ENCODE measurements at places on chromosomes 3 and 15. TPM values are rescaled to one million over a fixed set of nuclear protein-coding genes. Genes with fewer than 3 reads are reported as not detected.

GRCh38 chr15:37140531-37141058 lies 40.2 kb upstream of the MEIS2 start:
- H3K27ac ChIP-seq, result no peak overlapping the region
- H3K27me3 ChIP-seq, result no peaks in the 10 kb centered on the region
- H3K4me1 ChIP-seq, result no peaks in the 10 kb centered on the region
- H3K4me3 ChIP-seq, result no peak overlapping the region
- DNase-seq, result no peak
- no peaks in the 10 kb centered on the region for H3K36me3 ChIP-seq

DNA sequence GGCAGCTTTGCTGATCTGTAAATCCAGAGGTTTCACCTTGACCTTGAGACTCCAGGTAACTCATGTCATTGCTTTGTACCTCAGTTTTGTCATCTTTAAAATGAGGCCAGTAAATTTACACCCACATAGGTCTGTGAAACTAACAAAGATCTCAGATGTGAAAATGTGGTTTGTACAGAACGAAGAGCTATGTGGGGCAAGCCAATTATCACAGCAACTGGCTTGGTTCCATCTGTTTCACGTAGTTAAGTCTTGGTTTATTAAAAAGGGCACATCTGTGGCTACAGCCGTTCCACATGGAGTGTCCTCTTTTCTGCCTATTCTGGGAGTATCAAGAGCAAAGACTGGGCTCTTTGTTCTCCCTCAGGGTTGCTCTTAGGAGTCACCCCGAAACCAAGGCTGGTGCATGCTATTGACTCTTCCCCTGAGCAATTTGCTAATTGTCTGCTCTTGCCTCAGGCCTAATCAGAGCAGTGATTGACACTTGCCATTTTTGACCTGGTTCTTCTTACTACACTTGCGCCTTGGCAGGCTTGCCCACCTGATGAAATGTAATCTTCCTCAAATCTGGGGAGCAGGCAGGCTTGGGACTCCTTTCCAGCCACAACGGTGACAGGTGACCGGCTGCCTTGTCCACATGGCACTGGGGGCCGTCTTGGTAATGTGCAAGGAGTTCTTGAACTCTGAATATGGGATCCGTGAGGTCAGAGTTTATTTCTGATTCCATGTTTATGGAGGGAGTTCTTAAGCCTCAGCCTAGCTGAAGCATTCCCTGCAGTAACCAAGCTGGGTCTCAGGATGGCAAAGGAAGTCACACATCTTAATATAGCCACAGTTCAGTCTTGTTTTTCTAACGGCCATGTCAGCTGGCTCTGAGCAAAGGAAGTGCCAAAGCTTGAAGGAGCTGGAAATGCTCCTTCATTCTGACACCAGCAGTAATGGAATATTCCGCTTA lies 40.1 kb downstream of the EAF1 start:
- no peaks in the 10 kb centered on the region for H3K27me3 ChIP-seq
- H3K4me3 ChIP-seq, result no peak overlapping the region
- no peak overlapping the region for H3K27ac ChIP-seq
- no peaks in the 10 kb centered on the region for H3K4me1 ChIP-seq
- no peak for DNase-seq

- H3K4me1 ChIP-seq, result no peaks in the 10 kb centered on the region
- DNase-seq, result no peak
- H3K36me3 ChIP-seq, result no peaks in the 10 kb centered on the region
- no peaks in the 10 kb centered on the region for H3K27me3 ChIP-seq
- no peak overlapping the region for H3K27ac ChIP-seq
These were observed 269.1 kb upstream of the LRRFIP2 start for GRCh38 chr3:37443363-37444035.

DNA sequence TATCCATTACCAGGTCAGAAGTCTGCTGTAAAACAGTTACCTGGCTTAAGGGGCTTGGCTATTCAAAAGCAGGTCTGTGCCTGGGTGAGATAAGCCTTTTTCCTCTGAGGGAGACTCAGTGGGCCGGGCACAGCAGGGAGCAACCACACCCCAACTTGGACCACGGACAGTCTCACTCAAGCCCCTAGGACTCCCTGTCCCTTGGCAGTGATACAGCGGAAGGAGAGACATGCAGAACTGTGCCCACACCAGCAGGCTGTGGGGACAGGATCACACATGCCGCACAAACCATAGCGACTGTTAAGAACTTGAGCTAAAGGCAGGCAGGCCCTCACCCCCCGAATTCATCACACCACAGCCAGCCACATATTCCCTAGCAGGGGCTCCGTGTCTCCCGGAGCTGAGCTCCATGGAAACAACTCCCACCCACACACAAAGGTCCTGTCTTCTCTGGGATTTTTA lies 2.8 kb upstream of the GP5 start:
- no peak overlapping the region for H3K4me3 ChIP-seq
- DNase-seq, result no peak
- H3K4me1 ChIP-seq, result no peaks in the 10 kb centered on the region
- H3K27me3 ChIP-seq, result no peaks in the 10 kb centered on the region
- H3K27ac ChIP-seq, result no peak overlapping the region

DNA sequence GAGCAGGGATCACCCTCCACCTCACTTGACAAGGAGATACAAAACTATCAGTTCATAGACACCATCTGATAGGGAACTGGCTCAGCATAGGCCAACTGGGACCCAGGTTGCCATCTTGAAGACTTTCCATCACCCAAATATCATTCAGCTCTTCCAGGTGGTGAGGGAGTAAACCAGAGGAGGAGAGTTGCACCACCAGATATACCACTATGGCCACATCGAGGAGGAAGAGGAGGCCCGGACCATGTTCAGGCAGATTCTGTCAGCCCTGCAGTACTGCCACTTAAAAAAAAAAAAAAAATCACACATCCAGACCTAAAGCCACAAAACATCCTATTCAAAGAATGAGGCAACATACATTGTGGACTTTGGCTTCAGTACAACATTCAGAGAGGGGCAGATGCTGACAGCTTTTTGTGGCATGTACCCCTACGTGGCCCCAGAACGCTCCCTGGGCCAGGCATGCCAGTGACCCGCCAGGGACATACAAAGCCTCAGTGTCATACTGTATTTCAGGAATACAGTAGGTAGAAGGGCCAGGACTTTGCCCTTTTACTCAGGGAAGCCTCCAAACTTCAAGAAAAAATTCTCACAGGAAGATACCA lies 18.4 kb upstream of the EMC3 start:
- peaks cover 3% of the 10 kb centered on the region for H3K4me1 ChIP-seq
- H3K27ac ChIP-seq, result no peak overlapping the region
- no peak overlapping the region for H3K4me3 ChIP-seq
- no peaks in the 10 kb centered on the region for H3K36me3 ChIP-seq

GRCh38 chr3:102537123-102537522 lies 102.3 kb downstream of the ZPLD1 start:
- H3K4me3 ChIP-seq, result no peak overlapping the region
- DNase-seq, result no peak
- H3K36me3 ChIP-seq, result no peaks in the 10 kb centered on the region
- no peak overlapping the region for H3K27ac ChIP-seq
- H3K27me3 ChIP-seq, result no peaks in the 10 kb centered on the region

DNA sequence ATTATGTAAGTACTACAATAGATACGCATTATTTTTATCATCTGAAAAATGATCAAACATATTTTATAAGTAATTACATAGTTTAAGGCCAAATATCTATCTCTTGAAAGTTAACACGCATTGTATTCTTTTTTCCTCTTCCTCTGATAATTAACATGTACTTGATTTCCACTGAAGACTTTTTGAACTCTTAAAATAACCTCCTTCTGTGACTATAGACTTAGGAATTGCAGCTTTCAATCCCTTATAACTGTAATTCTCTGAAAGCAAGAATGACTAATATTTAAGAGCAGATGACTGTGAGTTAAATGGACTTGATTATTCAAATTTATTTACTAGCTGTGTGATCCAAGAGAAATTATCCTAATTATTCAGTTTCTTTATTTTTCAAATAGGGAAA lies 730.6 kb upstream of the NECTIN3 start:
- no peaks in the 10 kb centered on the region for H3K4me1 ChIP-seq
- H3K4me3 ChIP-seq, result no peak overlapping the region
- no peak for DNase-seq
- no peaks in the 10 kb centered on the region for H3K27me3 ChIP-seq
- H3K27ac ChIP-seq, result no peak overlapping the region

- peaks cover 6% of the 10 kb centered on the region for H3K4me1 ChIP-seq
- peak; percentile 37 for DNase-seq
- H3K4me3 ChIP-seq, result no peak overlapping the region
- H3K27me3 ChIP-seq, result no peaks in the 10 kb centered on the region
These were observed 91.7 kb downstream of the FRMD4B start for GRCh38 chr3:69294014-69294766.

DNA sequence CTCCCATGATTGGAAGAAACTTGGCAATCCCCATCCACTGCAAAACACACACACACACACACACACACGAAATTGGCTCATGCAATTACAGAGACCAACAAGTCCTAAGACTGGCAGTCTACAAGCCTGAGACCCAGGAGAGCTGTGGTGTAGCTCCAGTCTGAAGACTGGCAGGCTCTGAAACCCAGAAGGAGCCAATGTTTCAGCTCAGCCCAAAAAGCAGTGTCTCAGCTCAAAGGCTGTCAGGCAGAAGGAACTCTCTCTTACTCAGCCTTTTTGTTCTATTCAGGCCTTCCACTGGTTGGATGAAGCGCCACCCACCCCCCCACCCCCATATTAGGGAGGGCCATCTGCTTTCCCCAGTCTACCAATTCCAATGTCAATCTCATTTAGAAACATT lies 32.1 kb downstream of the MESD start:
- DNase-seq, result no peak
- H3K4me3 ChIP-seq, result no peak overlapping the region
- H3K4me1 ChIP-seq, result no peaks in the 10 kb centered on the region
- H3K27me3 ChIP-seq, result no peaks in the 10 kb centered on the region
- H3K36me3 ChIP-seq, result no peaks in the 10 kb centered on the region

DNA sequence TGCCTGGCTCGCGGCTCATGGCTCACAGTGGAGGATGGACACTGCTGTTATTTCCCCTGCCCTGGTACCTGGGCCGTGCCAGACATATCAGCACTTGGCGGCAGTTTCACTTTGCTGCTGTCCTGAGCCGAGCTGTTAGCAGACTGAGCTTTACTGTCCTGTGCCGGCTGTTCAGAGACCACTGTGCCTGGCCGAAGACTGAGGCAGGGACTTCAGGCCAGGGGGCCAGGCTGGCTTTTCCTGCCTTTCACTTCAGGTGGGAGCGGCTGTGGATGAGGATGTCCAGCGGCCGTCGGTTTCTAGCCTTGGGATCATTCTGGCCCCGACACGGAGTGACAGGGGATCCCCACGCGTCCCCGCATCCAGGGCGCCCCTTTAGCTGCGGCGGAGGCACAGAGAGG lies 1.1 kb downstream of the ATP10A start:
- H3K4me3 ChIP-seq, result peak overlapping the region; percentile 50
- DNase-seq, result no peak
- H3K27ac ChIP-seq, result no peak overlapping the region
- H3K36me3 ChIP-seq, result no peaks in the 10 kb centered on the region
- no peaks in the 10 kb centered on the region for H3K27me3 ChIP-seq

GRCh38 chr15:77727635-77728304 lies 95.1 kb upstream of the LINGO1 start:
- no peaks in the 10 kb centered on the region for H3K27me3 ChIP-seq
- H3K4me1 ChIP-seq, result no peaks in the 10 kb centered on the region
- no peaks in the 10 kb centered on the region for H3K36me3 ChIP-seq

GRCh38 chr3:132694991-132695390 lies 27.2 kb downstream of the NPHP3 start:
- H3K27me3 ChIP-seq, result no peaks in the 10 kb centered on the region
- DNase-seq, result no peak
- H3K4me3 ChIP-seq, result no peak overlapping the region

- no peak for DNase-seq
- no peak overlapping the region for H3K4me3 ChIP-seq
- no peak overlapping the region for H3K27ac ChIP-seq
These were observed 322.3 kb downstream of the CNTN4 start for GRCh38 chr3:2420919-2421318.

DNA sequence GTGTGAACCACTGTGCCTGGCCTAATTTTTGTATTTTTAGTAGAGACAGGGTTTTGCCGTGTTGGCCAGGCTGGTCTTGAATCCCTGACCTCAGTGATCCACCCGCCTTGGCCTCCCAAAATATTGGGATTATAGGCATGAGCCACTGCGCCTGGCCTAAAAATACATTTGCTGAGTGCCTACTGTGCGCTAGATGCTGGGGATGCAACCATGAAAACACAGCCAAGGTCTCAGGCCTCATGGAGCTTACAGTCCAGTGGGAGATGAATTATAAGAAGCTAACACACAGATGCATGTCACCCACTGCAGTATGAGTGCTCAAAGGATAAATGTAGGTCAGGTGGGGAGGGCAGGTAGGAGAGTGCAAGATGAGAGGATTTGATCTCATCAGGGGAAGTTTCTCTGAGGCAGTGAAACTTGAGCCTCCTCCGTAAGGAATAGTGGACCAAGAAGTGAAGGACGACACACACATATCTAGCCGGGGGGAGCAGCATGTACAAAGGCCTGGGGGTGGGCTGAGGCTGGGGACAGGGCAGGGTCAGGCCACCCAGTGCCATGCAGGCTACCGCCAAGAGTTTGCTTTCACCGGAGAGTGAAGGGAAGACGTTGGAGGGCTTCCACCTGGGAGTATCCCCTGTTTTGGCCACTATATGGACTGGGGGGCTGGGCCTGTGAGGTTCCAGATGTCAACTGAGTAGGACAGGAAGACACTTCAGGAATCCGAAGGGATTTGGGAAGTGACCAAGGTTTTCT lies 24.3 kb downstream of the IRAK2 start:
- no peaks in the 10 kb centered on the region for H3K27me3 ChIP-seq
- no peaks in the 10 kb centered on the region for H3K36me3 ChIP-seq
- peaks cover 21% of the 10 kb centered on the region for H3K4me1 ChIP-seq

GRCh38 chr3:177490626-177491025 lies 293.3 kb upstream of the TBL1XR1 start:
- no peaks in the 10 kb centered on the region for H3K4me1 ChIP-seq
- no peak overlapping the region for H3K4me3 ChIP-seq
- DNase-seq, result no peak
- H3K36me3 ChIP-seq, result no peaks in the 10 kb centered on the region
- H3K27ac ChIP-seq, result no peak overlapping the region
- H3K27me3 ChIP-seq, result no peaks in the 10 kb centered on the region

- no peaks in the 10 kb centered on the region for H3K27me3 ChIP-seq
- no peak overlapping the region for H3K4me3 ChIP-seq
- H3K27ac ChIP-seq, result peak overlapping the region; percentile 35
These were observed 4.4 kb downstream of the ZBTB38 start for GRCh38 chr3:141372656-141373055.

WWTR1 gene
- total RNA-seq, result 118 TPM

STARD9 gene
- total RNA-seq, result 67.2 TPM

MUC20 gene
- total RNA-seq, result 1.5 TPM

SAMD7 gene
- not detected for total RNA-seq

CCR5 gene
- not detected for total RNA-seq

SRGAP3 gene
- 2.4 TPM for total RNA-seq

MORC1 gene
- not detected for total RNA-seq
